ENCODE measurements at places on chromosomes 2 and 18.

DNA sequence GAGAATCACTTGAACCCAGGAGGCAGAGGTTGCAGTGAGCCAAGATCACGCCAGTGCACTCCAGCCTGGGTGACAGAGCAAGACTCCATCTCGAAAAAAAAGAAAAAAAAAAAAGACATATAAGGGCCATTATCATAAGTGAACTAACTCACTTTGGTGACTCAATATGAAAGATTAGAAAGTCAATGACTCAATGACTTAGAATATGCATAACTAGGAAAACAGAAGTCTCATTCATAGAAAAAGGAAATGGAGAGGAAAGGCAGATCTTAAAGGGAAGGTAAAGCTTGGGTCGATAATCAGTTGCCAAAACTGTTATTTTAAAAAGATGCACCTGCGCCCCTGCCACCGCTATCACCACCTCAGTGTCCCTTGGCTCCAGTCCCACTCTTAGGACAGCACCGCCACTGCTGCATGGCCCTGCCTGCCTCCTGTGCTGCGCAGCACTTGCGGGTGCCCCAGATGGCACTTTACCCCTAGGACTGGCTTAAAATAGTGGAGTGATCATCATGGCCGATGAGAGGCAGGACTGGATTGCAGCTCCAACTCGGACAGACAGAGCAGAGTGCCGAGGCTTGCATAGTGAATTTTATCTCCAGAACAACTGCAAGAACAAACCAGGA is 54.7 kb downstream of the INO80D start:
- DNase-seq = no peak

- DNase-seq = no peak
Measured at GRCh38 chr2:7584017-7584416, 666.8 kb downstream of the RNF144A start.

DNA sequence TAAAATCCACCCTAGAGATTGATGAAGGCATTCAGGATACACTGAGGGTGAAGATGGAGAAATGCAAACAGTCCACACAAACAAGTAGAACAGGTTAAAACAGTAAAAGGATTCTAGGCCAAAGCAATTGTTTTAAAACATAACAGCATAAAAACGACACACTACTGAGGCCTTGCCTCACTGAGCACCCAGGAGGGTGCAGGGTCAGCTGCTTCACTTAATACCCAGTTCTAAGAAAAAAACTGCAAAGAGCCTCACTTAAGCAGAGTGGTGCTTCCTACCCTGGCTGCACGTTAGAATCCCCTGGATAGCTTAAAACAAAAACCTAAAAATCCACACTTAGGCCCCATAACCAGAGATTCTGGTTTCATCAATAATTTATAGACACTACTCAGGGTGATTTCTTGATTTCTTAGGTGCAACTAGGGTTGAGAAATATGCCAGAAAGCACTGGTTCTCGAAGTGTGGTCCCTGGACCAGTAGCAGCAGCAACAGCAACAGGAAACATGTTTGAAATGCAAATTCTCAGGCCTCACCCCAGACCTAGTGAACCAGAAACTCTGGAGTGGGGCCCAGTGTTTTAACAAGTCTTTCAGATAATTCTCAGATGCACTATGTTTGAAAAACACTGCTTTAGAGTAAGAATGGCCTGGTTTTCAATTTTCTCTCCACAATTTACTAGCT is 279.1 kb downstream of the ZEB2 start:
- no peak for DNase-seq

DNA sequence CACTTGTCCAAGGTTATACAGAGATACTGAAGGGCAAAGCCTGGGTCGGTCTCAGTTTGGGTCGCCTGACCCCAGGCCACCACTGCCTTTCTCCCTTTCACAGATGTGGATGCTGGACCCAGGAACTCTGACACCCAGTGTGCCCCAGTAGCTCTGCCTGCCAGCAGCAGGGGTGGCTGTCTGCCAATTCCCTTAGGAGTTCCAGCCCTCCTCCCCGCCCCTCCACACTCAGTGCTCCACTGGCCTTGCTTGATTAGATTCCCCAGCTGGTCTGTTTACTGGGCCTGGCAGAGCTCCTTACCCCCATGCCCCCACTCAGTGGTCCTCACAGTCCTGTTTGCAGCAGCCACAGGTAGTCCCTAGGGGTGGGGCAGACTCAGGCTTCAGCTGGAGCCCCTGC is 75.5 kb downstream of the NPAS2 start:
- no peak for DNase-seq

DNA sequence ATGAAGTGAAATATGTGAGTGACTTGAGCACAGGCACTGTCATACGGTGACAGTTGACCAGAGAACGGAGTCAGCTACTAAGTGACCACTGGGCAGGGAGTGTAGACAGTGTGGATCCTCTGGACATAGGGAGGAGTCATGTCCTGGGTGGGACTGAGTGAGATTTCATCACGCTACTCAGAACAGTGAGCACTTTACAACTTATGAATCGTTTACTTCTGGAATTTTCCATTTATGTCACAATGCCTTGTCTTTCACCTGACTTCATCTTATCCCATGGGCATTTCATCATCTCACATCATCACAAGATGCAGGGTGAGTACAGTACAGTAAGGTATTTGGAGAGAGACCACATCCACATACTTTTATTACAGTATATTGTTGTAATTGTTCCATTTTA is 29.0 kb downstream of the PTPRM start:
- DNase-seq = no peak

All from stimulated activated CD4-positive, alpha-beta T cell treated with anti-CD3 and anti-CD28 coated beads, Interleukin-1b, Interleukin-23, amount 100 ng/mL, for 1 hour (primary cell).